ENCODE measurements at places on chromosomes 3 and 15. TPM values are rescaled to one million over a fixed set of nuclear protein-coding genes. Genes with fewer than 3 reads are reported as not detected.

Gene ATRIP
- total RNA-seq: 7.2 TPM

Gene GTF2A2
- total RNA-seq: 94.7 TPM

Gene CHRD
- total RNA-seq: 11.3 TPM

Gene AGBL1
- not detected for total RNA-seq

Gene ADAMTS9
- total RNA-seq: 273 TPM

Gene GOLGA8S
- total RNA-seq: 0.26 TPM

Gene REC114
- not detected for total RNA-seq

Gene TMC3
- total RNA-seq: not detected

Gene SLC22A13
- total RNA-seq: 1.00 TPM

Gene SCAMP2
- total RNA-seq: 108 TPM

Gene NPHP3
- total RNA-seq: 18.0 TPM

Gene ACKR4
- 4.6 TPM for total RNA-seq

Gene FANCD2OS
- not detected for total RNA-seq

Gene CCR2
- total RNA-seq: 3.3 TPM

Gene ARMC8
- 102 TPM for total RNA-seq

Gene KLF15
- 53.8 TPM for total RNA-seq

Gene GOLGA6D
- not detected for total RNA-seq

Gene PPM1L
- total RNA-seq: 12.7 TPM

Gene RNF7
- 76.3 TPM for total RNA-seq

Gene TMOD3
- 40.9 TPM for total RNA-seq

Gene CSNK1G1
- total RNA-seq: 19.8 TPM

Gene P2RY13
- total RNA-seq: 4.7 TPM

Gene CD200
- total RNA-seq: 6.0 TPM

Gene MAP2K5
- 14.9 TPM for total RNA-seq

Gene MST1R
- 1.8 TPM for total RNA-seq

Gene ZBTB47
- total RNA-seq: 58.2 TPM

Gene RASGRF1
- not detected for total RNA-seq

Gene KLHL40
- not detected for total RNA-seq

Gene CYP8B1
- total RNA-seq: not detected

Gene PTH1R
- total RNA-seq: 16.3 TPM

Gene GABPB1
- 22.0 TPM for total RNA-seq

Gene C3orf85
- total RNA-seq: not detected

Gene TNFAIP8L3
- 7.4 TPM for total RNA-seq

Gene IQSEC1
- total RNA-seq: 70.1 TPM

Gene IMPG2
- total RNA-seq: 0.13 TPM

Gene HTR3E
- not detected for total RNA-seq

Gene LEKR1
- total RNA-seq: 1.2 TPM

Gene PLEKHO2
- 87.5 TPM for total RNA-seq

Gene C3orf52
- total RNA-seq: 3.6 TPM

Gene SERPINI2
- total RNA-seq: not detected

Gene BTLA
- total RNA-seq: 0.64 TPM

Gene ACTRT3
- total RNA-seq: 3.7 TPM

Gene NPAP1
- total RNA-seq: not detected

Gene SHQ1
- 16.9 TPM for total RNA-seq

Gene ARL14
- total RNA-seq: not detected

Gene RAB27A
- total RNA-seq: 26.8 TPM

Gene GHSR
- not detected for total RNA-seq

Gene ARIH1
- total RNA-seq: 164 TPM

Gene LRRIQ4
- not detected for total RNA-seq

Gene RHOV
- not detected for total RNA-seq

Gene TARS3
- total RNA-seq: 8.8 TPM

Gene SPTSSB
- total RNA-seq: not detected

Gene GOLGA8B
- 39.8 TPM for total RNA-seq

Gene SLC28A2
- total RNA-seq: not detected

Gene TNFSF10
- 23.0 TPM for total RNA-seq

Gene IL17RC
- total RNA-seq: 28.8 TPM

Gene NR1I2
- total RNA-seq: 0.26 TPM

Measured in mesenteric fat pad (tissue), 1 donor.